Renal pelvis (tissue), 12 donors: ENCODE measurements at places on chromosomes 1 and 21.

DNA sequence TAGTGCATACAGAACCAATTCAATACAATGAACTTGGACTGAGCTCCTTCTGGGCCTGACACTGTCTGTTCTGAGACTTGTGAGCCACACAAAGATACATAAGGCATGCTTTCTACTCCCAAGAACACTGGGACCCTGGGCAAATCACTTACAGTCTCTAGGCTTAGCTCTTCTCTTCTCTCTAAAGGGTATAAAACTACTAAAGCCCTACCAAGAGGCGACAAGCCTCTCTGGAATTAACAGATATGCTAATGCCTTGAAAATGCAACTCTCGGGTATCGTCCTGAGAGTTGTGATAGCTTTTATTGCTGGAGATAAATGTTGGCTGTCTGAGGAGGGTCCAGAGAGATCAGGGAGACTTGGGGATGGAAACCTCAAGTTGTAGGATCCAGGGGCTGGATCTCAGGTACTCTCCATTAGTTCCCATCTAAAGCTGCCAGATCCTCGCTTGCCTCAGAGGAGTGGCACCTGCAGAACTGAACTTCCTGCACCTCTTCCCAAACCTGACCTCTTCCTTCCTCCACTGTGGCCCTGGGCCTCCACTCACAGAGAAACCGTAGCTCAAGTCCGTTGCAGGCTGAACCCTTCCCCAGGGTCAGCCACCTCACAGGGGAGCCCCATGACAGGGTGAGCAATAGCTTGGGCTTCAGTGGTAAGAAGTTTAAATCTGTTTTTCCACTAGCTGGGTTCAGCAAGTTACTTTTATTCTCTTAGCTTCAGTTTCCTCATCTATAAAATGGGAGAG is 11.5 kb upstream of the CFAP45 start:
- DNase-seq: no peak

GRCh38 chr1:114587203-114587991 is 6.0 kb upstream of the BCAS2 start:
- DNase-seq: no peak

DNA sequence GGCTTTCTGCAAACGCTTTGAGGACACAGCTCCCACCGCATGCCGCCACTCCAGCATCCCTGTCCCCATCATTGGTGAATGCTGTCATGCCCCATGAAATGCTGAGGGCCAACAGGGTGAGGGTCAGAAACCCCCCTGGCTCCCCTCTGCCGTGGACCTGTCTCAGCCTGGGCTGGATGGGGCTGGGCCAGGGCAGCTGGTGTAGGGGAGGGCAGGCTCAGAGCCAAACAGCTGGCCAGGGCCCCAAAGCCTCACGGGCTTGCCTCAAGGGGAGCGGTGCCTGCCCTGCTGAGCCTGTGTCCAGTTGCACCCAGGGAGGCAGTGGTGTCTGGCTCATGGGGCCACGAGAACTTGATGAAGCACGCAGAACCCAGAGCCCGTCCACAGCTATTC is 49.7 kb downstream of the S100B start:
- no peak for DNase-seq

GRCh38 chr1:207461649-207462048 is 7.5 kb downstream of the CR2 start:
- no peak for DNase-seq

DNA sequence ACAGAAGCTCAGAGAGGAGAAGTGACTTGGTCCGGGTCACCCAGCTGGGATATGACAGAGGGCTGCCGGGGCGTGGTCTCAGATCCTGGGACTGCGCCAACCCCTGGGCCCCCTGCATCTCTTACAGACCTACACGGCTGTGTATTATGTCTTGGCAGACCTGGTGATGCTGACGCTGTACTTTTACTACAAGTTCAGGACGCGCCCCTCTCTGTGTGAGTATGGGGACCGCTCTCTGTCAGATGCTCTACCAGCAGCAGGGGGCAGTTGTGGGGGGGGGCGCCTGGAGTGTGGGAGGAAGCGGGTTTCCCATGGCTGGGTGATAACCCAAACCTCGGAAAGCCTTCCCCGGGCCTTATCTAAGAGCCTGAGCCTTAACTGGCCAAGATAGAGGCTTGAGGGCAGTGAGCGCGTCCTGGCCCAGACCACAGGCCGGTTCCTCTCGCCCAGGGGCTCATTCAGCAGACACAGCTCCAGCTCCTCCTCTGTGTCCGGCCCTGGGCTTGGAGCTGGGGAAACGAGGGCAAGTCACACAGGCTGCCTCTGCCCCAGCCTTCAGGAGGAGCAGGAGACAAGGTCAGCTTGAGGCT is 13.3 kb downstream of the SLC66A1 start:
- no peak for DNase-seq

GRCh38 chr1:53519421-53519820 is 60.2 kb downstream of the DMRTB1 start:
- no peak for DNase-seq

DNA sequence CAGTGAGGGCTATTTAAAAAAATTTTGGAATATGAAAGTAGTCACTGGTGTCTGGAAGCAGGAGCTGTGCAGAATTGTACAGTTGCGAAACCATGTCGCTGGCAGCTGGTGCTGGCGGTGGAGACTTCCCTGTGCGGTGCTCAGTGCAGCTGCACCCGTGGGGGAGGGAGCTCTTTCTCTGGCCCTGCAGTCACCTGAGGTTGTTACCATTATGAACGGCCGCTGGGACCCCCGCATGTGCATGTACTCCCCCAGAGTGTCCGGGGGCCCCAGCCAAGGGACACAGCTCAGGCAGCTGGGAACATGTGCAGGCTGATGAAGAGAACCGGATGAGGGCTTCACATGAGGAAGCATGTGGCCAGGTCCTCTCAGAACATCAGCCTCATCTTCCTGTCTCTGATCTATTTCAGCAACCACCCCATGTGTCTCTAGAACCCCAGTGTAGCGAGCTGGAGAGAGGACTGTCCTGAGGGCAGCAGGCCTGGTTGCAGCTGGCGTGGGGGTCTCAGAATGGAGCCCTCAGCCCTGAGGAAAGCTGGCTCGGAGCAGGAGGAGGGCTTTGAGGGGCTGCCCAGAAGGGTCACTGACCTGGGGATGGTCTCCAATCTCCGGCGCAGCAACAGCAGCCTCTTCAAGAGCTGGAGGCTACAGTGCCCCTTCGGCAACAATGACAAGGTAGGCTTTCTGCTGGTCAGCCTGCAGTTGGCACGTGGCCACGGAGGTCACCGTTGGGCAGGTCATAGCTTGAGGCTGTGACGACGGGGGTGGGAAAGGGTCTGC is at the start of gene TRPM2:
TSS of gene TRPM2 (plus strand) at position 431 of the 780 bp plus-strand sequence. CDS start at position 511, 80 bp downstream.
- no peak for DNase-seq

DNA sequence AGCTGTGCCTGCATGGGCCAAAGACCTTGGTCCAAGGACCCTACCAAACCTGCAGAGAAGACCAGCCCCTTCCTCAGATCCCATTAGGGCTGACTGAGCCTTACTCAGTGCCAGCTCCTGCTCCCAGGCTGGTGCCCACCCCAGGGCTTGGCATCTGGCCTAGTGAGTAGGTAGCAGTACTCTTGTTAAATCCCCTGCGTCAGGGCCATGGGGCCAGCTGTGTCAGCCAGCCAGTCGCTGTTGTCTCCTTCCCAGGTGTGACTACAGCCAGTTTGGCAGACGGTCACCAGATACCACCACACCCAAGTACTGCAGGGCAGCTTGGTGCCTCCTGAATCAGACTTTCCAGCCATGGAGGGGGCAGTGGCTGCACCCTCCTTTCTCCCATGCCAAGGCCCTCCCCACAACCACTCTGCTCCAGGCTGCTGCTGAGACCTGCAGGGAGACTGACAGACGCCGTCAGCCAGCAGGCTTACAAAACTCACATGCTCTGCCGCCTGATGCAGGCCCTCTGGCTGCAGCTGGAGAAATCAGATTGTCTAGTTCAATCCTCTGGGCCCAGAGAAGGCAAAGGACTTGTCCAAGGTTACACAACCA is 3.0 kb downstream of the TENT5B start:
- DNase-seq: no peak

DNA sequence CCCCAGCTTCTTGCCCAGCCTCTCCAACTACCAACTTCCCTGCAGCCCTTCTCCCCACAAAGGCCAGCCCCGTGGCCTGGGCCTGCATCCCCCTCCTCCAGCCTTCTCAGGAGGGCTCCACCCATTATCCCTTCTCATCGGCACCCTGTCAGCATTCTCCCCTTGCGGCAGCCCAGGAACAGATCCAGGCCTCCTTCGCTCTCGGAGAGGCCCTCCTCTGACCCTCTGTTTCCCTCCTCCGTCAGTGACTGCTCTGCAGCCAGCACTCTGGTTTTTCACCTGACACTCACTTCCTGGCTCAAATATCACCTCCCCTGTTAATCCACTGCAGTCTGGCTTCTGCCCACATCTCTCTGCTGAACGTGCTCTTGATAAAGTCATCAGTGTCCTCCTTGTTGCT is 17.5 kb downstream of the ADGRB2 start:
- DNase-seq: no peak

DNA sequence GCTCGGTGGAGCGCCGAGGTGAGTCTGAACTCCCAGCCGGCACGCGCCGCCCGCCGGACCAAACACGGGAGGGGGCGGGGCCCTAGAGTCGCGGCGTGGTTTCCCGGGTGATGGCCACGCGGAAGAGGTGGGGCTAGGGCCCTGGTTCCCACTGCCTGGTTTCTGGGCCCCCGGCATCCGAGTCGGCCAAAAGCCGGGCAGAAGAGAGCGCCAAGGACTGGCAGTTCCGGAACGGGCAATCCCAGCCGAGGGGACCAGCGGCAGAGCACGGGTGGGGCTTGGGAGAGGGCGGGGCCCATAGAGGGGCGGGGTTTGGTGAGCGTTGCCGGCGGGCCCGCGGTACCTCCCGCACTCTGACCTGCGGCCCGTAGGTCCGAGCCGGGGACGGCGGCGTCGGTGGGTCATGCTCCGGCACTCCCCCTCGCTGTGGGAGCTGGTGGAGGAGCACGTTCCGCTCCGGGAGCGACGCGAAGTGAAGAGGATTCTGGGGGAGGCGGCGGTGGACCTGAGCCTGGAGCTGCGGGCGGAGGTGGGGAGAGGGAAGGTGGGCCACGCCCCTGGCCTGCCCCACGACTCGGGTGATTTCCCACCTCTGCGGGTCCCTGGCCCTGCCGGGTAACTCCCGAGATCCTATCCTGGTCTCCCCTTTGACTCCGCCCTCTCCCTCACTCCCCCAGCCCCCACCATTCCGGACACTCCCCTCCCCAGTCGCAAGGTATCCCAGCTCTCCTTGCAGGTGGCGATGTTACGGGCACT is at the start of gene CCDC24:
TSS of gene CCDC24 (plus strand) at position 124 of the 756 bp plus-strand sequence. CDS start at position 404, 280 bp downstream.
- peak; percentile 66 for DNase-seq

GRCh38 chr1:93694819-93695218 is 13.2 kb upstream of the BCAR3 start:
- no peak for DNase-seq

- no peak for DNase-seq
Measured at GRCh38 chr1:213484333-213484732, 433.3 kb downstream of the RPS6KC1 start.

DNA sequence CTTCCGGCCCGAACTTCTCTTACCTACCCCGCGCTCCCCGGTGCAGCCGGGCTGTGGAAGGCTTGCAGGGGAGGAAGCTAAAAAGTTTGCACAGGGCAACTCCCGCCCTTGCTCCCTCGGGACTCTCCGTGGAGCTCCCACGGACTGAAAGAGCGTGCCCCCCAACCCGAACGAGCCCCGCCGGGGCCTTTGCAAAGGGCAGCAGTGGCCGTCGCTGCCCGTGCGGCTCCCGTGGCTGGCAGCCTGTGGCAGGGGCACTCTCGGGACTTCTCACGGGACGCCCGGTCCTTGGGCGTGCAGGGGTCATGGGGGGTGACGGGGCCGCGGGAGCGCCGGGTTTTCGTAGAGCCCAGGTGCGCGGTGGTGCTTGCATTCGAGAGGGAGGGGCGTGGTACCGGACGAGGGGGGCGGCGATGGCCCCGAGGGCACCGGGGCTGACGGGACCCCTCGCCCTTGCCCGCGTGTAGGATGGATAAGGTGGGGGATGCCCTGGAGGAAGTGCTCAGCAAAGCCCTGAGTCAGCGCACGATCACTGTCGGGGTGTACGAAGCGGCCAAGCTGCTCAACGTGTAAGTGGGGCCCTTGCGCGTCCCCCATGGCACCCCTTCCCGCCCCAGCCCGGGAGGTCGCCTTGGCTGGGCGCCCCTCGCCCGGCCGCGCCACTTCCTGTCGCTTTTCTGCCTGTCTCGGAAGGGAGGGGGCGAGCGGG is 711 bp downstream of the GADD45A start:
- DNase-seq: no peak

DNA sequence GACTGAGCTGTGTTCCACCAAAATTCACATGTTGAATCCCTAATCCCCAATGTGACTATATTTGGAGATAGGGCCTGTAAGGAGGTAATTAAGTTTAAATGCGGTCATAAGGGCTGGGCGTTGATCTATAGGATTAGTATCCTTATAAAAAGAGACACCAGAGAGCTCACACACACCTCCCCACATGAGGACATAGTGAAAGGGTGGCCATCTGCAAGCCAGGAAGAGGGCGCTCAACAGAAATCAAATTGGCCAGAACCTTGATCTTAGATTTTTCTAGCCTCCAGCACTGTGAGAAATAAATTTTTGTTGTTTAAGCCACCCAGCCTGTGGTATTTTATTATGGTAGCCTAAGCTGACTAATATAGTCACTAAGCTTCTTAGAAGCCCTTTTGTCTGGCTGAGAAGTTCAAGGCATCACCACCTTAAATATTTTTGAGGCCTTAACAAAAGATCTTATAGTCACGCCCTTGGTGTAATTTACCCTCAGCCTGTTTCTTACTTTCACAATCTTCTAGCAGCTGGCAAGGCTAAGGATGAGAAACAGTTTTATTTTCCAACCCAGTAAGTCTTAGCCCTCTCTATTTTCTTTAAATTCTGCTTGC is 28.8 kb downstream of the GORAB start:
- DNase-seq: no peak

DNA sequence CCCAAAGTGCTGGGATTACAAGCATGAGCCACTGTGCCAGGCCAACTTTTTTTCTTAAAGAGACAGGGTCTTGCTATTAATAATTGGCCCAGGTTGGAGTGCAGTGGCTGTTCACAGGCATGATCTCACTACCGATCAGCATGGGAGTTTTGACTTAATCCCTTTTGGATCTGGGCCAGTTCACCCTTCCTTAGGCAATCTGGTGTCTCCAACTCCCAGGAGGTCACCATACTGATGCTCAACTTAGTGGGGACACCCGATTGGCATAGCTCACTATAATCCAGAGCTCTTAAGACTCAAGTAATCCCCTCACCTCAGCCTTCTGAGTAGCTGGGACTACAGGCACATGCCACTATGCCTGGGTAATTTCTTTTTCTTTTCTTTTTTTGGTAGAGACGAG is 64.2 kb upstream of the SCYL3 start:
- DNase-seq: no peak

- no peak for DNase-seq
Measured at GRCh38 chr1:114756009-114756892, 1.5 kb downstream of the CSDE1 start.

DNA sequence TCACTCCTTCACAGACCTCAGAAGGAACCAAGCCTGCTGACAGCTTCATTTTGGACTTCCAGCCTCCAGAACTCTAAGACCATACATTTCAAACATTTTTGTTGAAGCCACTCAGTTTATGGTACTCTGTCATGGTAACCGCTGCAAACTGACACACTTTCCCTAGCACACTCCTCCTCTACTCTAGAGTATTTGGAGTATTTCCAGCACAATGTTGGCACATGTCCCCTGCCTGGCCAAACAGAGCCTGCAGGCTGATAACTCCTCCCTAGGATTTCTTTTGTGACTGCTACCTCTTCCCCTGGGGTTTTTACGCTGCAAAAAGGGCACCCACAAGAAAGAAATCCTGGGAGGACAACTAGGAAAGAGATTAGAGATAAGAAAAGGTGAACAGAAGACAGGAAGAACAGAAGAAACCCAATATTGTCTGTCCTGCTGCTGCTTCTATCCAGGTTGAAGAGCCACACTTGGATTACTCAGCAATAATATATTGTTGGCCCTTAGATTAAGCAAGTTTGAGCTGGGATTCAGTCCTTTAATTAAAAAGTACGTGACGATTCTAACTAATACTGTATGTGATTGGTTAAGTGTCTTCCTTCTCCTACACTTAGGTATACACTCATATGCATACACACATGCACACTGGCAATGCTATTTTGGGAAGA is 844.1 kb downstream of the LTN1 start:
- no peak for DNase-seq
